ENCODE measurements at places on chromosomes 6 and 20. TPM values are rescaled to one million over a fixed set of nuclear protein-coding genes. Genes with fewer than 3 reads are reported as not detected.

NKAIN2 gene
- not detected for total RNA-seq

TFEB gene
- 4.9 TPM for total RNA-seq

DNPH1 gene
- total RNA-seq = 103 TPM

PXMP4 gene
- 6.3 TPM for total RNA-seq

NRSN1 gene
- total RNA-seq = not detected

SULF2 gene
- total RNA-seq = 20.7 TPM

ANKRD66 gene
- total RNA-seq = not detected
